ENCODE measurements at places on chromosomes 1 and 21.

GRCh38 chr1:232009741-232010140 is 383.2 kb downstream of the DISC1 start:
- DNase-seq: no peak

- no peak for DNase-seq
These were observed 74.6 kb downstream of the GPR88 start for GRCh38 chr1:100612540-100612939.

DNA sequence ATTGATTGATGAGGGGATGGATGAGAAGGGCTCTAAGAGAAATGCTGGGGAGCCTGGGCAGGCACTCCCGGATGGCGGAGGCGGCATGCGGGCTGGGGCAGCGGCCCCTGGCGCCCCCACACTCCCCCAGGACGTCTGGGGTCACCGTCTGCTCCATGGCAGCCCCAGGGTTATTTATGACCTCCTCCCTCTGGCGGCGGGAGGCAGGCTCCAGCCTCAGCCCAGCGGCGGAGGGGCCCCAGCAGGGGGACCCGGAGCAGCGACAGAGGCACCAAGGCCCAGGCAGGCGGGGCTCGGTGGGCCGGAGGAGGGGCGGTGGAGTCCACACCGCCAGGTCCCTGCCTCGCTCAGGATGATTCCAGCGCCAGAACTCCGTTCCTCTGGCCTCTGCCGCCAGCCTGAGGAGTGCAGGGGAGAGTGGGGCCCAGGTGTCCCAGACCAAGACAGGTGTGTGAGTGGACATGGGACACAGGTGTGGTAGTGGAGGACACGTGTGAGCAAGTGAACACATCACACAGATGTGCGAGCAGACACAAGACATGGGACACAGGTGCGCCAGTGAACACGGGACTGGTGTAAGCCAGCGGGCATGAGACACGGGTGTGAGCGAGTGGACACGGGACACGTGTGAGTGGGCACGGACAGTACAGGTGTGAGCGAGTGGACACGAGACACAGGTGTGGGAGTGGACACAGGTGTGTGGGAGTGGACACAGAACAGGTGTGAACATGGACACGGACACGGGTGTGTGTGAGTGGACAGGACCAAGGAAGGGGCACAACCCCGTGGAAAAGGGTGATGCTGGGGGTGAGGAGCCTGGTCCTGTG is 2.5 kb upstream of the SAMD11 start:
- DNase-seq: peak; percentile 57

DNA sequence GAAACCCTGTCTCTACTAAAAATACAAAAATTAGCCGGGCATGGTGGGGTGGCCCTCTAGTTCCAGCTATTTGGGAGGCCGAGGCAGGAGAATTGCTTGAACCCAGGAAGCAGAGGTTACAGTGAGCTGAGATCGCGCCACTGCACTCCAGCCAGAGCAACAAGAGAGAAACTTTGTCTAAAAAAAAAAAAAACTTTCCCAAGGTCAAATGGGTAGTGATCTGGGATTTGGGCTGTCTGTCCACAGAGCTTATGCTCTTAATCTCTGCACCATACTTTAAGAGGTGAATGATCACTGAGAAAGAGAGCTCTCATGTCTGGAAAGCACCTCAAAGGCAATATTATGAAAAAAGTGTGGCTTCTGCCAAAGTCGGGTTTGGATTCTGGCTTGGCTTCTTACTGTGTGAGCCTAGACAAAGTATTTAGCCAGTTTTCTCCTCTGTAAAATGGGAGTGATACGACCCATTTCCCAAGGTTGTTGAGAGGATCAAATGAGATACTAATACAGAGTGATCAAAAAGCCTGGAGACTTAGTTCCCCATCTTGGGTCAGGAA is 34.4 kb downstream of the ATP2B4 start:
- no peak for DNase-seq

DNA sequence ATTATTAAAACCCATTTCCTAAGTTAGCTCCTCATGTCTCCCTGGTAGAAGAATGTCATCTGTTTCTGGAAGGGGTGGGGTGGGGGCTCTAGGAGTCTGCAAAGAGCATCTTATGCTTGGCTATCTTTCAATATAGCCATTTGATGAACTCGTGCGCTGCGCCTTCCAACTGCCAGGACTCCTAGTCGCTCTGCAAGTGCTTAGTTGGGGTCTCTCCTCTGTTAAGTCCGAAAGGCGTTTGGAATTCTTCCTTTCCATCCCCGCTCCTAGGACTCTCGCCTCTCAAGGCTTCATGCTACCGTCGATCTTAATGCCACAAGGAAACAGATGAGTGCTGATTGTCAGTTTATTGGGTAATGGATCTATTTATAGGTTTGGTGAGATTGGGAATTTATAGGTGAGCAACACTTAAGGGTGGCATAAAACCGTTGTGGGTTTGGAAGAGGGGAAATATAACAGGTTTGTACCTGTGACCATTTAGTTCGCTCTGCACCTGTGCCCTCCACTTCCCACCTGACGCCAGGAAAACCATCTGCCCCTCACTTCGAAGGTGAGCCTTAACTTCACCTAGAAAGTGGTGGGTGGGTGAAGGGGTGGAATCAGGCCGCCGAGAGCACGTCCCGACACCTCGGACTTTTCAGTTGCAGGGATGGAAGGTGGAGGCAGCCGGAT is 1.1 kb downstream of the KCNH1 start:
- peak; percentile 66 for DNase-seq

- no peak for DNase-seq
These were observed 210.6 kb downstream of the HLX start for GRCh38 chr1:221089803-221090202.

DNA sequence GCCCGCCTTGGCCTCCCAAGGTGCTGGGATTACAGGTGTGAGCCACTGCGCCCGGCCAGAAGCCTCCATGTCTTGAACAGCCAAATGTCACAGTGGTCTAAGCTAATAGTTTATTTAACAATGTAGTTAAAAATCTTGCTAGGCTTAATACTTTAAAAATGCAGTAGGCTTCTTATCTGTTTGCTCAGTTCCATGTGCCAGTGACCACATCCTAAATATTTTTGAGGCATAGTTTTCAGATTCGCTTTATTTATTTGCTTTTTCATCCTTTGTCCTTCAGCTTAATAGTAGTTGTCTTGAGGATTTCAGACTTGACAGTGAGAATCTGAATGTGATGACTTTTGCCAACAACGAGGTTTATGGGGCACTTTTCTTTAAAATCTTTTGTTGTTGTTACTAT is 59.9 kb upstream of the PRRX1 start:
- DNase-seq: no peak

DNA sequence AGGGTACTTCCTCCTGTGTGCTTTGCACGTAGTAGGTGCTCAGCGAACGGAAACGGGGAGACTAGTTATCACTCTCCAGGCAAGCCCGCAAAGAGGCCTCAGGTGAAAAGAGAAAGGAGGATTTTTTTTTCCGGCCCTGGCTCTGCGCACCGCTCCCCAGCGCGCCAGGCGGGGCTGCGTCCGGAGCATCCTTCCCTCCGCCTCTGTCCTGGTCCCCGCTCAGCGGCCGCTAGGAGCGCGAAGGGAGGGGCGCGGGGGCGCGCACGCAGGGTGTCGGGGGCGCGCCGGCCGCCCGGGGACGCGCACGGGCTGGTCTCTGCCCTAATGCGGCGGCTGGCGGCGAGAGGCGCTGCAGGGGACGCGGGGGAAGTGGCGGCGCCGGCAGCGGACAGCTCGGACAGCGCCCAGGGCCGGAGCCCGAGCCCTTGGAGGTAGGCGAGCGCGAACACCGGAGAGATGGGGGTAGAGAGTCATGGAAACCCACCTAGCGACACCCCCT is 42.3 kb upstream of the NFASC start:
- DNase-seq: peak; percentile 76

DNA sequence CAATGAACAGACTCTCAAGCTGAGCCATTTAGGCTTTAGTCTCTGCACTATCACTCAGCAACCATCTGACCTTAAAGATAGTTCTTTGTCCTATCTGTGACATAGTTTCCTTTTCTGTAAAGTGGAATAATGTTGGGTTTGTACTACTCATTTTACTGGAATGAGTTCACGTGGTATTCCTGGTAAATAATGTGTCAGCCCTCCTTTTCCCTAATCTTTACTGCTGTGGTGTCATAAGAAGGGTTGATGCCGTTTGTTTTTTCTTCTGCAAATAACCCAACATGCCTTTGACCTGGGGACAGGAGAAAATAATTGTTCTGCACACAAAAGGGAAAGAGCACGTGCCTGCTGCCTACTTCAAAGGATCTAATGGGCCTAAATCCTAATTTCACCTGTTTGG is 297.8 kb downstream of the BRINP3 start:
- no peak for DNase-seq

DNA sequence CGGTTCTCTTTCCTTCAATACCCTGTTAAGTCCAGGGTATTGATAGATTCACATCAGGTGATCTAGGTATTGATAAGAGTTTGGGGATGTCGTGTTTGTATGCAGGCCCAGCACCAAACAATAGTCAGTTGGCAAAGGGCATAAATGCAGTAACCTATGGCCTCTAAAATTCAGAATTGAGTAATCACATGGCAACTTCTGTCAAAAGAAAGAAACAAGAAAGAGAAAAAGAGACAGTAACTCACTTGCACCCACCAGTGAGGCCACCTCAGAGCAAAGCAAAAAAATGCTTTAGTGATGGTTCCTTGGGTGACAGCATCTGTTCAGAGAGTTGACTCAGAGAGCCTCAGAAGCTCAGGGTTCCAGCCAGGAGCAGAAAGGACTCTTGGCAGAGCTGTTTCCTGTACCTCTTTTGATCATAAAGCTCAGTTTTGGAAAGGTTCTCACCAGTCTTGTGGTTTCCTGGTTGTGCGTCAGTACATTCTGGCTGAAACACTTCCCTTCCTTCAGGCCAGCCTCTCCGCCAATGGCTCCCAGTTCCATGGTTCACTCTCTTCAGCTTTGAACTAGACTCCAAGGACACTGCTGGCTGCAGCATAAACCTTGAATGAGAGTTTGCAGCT is 70.1 kb upstream of the GORAB start:
- no peak for DNase-seq

DNA sequence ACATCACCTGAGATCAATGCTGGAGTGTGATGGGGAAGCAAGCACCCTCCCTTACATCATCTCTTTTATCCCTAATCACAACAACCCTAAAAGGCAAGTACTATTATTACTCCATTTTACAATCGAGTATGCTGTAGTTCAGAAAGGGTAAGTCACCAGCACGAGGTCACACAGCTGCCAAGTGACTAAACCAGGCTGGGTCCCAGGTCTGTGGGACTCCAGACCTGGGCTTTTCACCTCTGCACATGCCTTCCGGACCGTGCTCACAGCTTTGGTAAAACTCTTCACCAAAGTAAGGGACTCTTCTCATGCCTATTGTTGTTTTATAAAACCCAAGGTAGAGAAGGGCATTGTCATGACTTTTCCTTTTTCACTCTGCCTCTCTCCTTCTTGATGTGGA is 130.9 kb downstream of the DMRTB1 start:
- DNase-seq: no peak

DNA sequence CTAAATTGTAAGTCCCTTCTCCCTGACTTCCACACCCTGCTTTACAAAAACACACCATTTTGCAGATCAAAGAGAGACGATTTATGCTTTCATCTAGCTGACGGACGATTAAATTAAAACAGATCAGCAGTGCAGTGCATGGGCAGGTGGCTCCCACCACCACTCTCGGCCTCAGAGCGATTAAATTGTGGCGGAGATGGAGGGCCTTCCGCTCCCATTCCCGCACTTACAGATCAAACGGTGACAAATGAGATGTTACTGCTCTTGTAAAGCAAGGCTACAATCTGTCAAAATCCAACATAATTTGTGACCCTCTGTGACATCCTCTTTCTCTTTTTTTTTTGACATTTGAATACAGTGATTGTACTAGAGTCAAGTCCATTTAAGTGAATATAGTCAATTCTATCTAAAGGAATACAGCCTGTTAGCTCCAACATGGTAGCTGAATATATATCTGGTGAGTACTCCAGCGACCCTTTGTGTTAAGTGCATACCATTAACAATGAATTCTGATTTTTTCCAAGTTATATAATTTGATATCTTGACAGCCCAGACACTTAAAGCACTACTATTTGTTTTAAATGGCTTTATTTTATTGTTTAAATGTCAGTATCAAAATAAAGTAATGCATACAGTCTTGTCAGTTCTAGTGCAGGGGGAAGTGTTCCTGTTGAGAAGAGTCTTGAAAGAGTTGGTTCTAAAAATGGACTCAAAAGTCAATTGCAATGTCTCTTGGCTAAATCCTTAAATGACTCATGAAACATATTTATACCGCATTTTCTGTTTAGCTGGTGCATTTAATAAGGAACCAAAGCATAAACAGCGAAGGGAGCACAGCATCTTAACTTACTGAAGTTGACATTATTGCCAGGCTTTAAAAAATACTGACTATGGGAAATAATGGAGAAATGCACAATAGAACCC is 109.0 kb downstream of the ESRRG start:
- DNase-seq: no peak

DNA sequence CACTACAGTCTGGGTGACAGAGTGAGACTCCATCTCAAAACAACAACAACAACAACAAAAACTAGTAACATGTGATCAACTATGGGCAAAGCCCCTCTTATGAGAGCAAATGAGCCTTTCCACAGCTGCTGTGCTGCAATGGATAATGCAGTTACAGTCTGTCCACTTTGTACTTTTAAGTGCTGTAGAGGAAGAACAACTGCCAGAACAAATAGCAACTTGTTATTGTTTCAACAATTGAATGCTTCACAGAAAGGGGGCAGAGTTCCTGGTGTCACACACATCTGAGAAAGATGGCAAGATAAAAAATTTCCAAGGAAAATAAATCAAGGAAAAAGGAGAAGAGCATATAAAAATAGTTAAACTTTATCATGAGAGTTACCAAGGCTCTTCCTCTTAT is 243.6 kb upstream of the DMRTA2 start:
- DNase-seq: no peak

DNA sequence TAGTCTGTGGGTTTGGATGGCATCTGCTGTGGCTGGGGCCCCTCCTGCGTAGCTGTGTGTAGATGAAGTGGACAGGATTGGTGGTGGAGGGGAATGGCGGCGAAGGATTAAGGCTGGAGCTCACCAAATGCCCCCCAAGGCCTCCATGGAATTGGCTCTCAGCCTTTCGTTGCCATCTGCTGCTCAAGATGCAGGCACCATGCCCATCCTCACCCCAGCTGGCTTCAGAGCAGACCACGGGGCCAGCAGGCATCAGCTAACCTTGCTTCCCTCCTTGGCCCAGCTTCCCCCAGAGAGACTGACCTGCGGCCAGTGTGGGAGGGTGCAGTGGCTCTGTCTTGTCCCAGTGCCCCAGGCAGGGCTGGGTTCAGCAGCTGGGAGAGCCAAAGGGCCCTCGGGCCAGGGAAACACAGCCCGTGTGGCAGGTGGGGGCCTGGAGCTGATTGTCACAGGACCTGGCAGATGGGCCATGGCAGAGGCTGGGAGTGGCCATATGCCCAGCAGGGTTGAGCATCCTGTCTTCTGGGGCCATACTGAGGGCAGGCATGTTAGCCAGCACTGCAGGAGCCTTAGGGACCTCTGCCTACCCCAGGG is 66.8 kb upstream of the ACTL8 start:
- peak; percentile 89 for DNase-seq

DNA sequence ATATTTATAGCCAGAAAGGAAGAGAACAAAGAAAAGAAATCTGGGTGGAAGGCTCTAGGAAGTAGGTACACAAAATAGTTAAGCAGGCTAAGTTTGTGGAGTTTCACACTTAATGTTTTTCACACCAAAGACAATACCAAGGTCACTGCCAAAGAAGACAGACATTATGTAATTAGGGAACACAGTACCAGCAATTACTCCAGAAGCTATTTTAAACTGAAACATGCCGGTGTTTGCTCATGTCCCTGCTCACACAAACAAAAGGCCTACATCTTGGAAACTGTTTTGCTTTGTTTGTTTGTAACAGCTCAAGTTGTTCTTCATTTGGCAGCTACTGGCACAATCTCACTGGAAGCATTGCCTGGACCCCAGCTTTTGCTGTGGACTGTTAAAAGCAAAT is 88.5 kb upstream of the DAB1 start:
- peak; percentile 2 for DNase-seq

Data from cerebellar cortex (tissue), 1 donor.